ENCODE measurements at places on chromosomes 2 and 18.

DNA sequence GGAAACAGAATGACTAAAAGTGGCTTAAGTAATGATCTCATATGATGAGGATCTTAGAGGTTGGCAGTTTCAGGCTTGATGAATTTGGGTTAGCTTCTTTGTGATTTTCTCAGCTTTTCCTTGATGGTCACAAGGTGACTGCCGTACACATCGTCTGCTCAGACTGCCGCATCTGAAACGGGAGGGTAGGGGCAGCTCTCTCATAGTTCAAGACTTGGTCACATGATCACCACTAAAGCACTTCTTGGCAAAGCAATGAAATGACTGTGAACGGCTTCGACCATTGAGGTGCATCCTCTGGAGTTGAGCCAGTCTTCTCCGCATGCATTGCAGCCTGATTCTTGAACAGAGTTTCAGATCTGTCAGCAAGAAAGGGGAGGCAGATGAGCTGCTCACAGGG is 43.8 kb downstream of the LPIN1 start:
- no peak for DNase-seq

DNA sequence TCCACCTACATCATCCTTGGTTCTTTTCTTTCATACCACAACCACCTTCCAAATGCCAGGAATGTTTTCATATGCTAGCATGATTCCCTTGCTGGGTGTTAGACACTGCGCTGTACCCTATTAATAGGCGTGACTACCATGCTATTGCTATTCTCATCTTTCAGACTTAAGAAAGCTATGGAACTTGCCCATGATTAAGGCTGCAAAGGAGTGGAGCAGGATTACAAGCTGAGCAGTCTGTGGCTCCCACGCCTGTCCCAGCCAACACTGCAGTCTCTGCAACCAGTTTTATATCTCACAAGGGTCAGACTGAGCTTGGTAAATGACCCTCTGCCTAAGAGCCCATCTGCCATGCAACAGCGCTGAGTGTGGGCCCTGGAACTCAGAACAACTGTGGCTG is 285.7 kb upstream of the POU3F3 start:
- no peak for DNase-seq

GRCh38 chr18:12645751-12646203 is 12.1 kb downstream of the SPIRE1 start:
- no peak for DNase-seq

GRCh38 chr2:119659601-119660342 is 19.2 kb upstream of the TMEM177 start:
- DNase-seq: no peak

GRCh38 chr2:217055624-217056023 is 195.8 kb upstream of the TNP1 start:
- DNase-seq: no peak

- DNase-seq: no peak
Observed at GRCh38 chr2:49598231-49598630, 443.9 kb upstream of the FSHR start.

GRCh38 chr2:174450021-174450816 is 36.6 kb downstream of the GPR155 start:
- DNase-seq: no peak

DNA sequence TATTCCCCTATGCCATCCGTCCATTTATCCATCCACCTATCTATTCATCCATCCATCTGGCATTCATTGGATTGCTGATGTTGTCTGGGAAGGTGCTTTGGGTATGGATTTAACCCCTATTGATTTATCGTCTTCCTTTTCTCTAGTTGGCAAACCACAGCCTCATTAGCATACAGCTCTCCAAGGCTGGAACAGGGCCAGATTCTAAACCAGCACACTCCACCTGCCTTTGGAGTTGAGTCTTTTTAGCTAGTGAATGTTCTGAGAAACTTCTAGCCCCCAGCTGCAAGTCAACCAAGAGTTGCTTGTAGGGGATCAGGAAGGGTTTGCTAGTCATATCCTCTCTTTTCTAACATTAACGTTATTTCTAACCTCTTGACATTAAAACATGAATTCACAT is 90.7 kb downstream of the NRP2 start:
- no peak for DNase-seq

- DNase-seq: no peak
Observed at GRCh38 chr2:180143633-180144337, 136.7 kb upstream of the CWC22 start.

- DNase-seq: no peak
Observed at GRCh38 chr18:715626-716025, 3.2 kb upstream of the ENOSF1 start.

DNA sequence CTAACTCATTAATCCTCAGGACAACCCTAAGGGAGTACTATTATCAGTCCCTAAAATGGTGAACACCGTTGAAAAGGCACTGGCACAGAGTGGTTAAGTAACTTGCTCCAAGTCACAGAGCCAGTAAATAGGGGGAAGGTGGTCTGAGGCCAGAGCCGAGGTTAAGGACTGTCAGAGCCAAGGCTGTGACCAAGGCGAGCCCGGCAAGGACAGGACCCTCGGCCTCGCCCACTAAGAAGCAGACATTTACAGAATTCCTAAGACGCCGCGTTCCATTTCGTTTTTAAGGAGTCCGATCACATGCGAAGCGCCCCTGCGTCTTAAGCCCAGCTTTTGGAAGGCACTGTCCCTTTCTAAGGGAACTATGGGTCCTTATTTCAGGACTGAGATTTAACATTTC is 1.1 kb downstream of the PDIA6 start:
- DNase-seq: no peak

- DNase-seq: peak; percentile 54
Observed at GRCh38 chr2:237097911-237098702, 12.4 kb downstream of the COPS8 start.

DNA sequence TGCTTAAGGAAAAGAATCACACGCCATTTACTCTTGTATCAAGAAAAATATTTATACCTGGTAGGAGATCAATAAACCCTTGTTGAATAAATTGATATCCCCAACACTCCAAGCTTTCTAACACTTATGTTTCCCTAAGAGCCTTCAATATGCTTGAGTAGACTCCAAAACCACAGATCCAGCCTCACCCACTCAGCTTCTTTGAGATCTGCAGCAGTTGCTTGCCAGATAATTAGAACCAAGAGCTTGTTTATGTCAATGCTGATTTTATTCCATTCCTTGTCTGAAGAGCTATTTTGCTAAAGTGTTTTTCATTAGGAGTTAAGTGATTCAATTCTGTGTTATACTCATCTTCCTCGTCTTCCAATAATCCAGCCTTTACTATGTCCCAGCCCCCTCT is 26.3 kb upstream of the CRIM1 start:
- no peak for DNase-seq

GRCh38 chr2:65476778-65477177 is 44.4 kb upstream of the SPRED2 start:
- no peak for DNase-seq

- no peak for DNase-seq
Observed at GRCh38 chr2:55901941-55902340, 21.6 kb downstream of the EFEMP1 start.

GRCh38 chr2:41895334-41895664 is 152.5 kb upstream of the PKDCC start:
- DNase-seq: no peak

GRCh38 chr2:193428336-193428818 is 1233.6 kb upstream of the TMEFF2 start:
- no peak for DNase-seq

GRCh38 chr2:3034856-3035255 is 342.8 kb downstream of the EIPR1 start:
- DNase-seq: no peak

DNA sequence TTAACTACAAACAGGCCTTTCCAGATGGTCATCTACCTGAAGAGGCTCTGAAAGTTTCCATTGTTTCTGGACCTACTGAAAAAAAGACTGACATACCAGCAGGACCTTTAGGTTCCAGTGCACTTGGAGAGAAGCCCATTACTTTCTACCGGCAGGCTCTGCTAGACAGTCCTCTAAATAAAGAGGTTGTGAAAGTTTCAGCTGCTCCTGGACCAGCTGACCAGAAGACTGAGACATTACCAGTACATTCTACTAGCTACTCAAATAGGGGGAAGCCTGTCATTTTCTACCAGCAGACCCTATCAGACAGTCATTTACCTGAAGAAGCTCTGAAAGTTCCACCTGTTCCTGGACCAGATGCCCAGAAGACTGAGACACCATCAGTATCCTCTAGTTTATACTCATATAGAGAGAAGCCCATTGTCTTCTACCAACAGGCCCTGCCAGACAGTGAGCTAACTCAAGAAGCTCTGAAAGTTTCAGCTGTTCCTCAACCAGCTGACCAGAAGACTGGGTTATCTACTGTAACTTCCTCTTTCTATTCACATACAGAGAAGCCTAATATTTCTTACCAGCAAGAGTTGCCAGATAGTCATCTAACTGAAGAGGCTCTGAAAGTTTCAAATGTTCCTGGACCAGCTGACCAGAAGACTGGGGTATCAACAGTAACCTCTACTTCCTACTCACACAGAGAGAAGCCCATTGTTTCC is 65.8 kb downstream of the ALMS1 start:
- DNase-seq: no peak

DNA sequence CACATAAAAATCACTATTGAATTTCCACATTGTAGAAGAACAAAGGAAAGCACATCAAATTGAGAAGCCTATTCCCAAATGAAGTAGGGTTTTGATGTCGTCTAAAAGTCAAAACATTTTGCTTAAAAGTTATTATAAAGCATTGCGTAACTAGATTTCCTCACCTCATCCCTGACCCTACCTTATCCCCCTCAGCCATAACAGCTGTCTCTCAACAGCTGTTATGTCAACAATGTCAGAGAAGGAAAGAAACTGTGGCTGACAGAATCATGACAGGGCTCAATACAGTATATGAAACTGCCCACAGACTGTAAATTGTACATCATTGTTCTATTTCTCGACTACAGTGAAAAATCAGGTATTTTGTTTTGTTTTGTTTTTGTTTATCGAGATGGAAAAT is 63.0 kb upstream of the ACVR1C start:
- DNase-seq: no peak

DNA sequence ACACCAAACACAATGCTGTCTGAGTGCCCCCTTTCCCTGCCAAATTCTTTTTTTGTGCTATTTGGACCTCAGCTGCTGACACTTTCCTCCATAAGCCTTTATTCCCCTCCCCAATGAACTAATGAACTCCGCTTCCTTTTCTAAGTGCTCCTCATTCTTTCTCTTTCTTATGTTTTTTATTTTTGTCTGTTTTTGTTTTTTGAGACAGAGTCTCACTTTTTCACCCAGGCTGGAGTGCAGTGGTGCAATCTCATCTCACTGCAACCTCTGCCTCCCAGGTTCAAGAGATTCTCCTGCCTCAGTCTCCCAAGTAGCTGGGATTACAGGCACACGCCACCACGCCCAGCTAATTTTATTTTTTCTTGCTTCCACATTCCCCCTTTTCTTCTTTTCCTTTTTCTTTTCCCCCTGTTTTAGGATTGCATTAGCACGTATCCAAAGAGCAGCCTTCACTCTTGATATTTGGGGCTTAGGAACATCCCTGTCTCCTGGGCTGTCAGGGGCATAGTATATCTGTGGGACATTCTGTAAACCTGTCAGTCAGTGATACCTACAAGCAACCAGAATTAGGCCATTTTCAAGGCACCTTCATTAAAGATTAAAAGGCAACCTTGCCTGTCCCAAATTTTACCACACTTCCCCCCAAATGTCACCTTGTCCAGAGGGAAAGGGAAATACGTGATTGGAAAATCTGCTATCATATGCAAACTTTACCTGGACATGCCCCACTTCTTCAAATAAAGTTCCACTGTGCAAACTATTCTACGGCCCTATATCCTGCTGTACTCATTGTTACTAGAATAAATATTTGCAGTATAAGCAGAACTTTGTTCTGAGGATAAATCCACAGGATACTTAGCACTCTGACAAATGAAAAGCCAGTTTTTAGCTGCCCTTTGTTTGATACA is 65.1 kb upstream of the ACSL3 start:
- no peak for DNase-seq

- no peak for DNase-seq
Observed at GRCh38 chr2:217928324-217929181, 74.2 kb downstream of the TNS1 start.

DNA sequence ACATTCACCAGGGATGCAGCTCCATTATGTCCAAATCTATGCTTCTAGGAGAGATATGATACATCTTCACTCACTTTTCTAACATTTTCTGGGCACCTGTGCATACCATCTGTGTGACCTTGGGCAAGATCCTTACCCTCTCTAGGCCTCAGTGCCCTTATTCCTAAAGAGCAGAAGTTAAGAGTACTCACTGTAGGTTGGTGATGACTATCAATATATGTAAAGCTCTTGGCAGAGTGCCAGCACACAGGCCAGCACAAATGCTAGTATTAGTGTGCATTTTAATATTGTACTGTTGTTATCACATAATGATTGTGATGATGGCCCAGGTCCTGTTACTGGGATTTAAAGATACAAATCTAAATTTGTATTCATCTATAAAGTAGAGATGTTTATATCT is 199.2 kb downstream of the RAD51AP2 start:
- DNase-seq: no peak

GRCh38 chr2:120179396-120179795 is 43.8 kb downstream of the TMEM185B start:
- no peak for DNase-seq

- no peak for DNase-seq
Observed at GRCh38 chr18:36732264-36732663, 96.5 kb downstream of the TPGS2 start.

- DNase-seq: no peak
Observed at GRCh38 chr2:16507655-16508489, 157.8 kb downstream of the CYRIA start.

DNA sequence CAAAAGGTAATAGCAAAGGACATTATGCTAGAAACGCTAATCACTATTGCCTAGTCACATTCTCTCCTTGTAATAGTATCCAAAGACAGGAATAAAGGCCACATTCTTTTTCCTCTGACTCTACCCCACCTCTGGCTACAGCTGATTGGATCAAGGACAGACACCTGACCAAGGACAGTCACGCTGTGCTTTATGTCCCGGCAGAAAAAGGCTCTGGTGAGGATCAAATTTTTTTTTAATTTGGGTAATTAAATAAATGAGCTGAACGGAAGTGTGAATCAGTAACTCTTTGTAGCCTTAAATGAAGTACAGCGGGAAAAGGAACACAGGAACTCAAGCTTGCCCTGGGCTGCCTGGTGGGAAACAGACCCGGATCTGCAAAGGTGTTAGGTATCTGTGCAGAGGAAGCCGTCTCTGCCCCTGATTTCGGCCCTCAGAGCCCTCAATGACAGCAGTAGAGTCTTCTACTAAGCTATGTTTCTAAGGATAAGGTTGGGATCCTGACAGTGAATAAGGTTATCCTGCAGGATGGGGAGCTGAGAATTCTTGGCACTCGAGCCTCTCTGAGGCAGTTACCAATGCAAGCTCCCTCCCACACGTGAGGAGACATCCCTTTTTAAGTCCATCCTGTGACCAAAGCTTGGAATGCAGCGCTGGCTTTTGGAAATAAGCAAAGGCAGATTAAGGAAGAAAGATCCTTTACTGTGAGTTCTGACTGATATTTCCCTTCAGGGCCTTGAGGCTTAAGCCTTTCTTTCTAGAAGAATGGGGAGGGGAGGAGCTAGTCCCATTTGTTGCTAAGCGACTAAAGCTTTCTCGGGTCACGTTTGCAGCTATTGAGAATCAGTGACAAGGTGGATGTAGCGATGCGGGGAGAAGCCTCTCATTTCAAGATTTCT is 37.8 kb upstream of the IKZF2 start:
- DNase-seq: no peak

Measured in fibroblast of skin of left biceps (primary cell).